Neuronal stem cell (in vitro differentiated cells): ENCODE measurements at places on chromosomes 2 and 18.

DNA sequence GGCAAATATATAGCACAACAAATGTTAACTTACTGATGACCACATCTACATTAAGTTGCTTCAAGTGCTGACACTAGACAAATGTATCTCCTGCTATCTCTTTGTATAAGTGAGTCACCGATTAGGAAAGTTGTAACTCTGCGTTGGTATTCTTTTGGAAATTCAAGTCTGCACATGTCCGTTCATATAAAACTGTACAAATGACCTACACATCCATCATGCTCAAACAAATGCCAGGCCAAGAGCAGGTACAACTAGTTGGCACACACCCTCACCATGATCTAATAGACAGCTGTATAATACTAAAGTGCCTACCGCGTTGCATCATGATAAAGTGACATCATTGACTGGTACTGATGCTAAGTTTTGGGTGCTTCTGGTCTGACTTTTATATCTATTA, 141.1 kb downstream of the RBMS1 start:
- no peak for DNase-seq

DNA sequence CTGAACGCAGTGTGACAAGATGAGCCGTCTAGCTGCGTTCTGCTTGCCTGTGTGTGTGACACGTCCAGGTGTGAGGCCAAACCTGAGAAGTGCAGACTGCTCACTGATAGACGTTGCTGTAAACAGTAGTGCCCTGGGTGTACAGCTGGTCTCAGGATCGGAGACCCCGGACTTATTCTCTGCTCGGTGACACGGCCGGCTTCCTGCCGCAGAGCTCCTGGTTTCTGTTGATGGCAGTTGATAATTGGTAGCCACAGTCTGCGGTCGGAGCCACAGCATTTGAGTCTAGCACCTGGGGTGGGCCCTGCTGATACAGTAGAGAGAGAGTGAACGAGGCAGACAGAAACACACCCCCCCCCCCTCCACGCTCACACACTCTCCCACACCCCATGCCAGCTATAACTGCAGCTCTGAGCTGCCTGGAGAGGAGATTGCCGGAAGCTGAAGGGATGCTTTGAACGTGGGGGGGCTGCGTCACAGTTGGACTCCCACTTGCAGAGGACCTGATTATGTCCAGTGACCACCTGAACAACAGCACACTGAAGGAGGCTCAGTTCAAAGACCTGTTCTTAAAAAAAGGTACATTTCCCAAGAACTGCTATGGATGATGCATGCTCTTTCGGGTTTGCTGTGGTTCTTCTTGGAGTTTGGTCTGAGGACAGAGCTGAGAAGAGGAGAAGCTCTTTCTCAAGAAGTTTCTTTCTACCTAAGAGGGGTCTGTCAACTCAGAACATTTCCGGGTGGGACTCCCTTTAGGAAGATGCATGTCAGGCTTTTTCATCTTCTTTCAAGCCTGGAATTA, 114.0 kb downstream of the FAM210A start:
- DNase-seq, result no peak

DNA sequence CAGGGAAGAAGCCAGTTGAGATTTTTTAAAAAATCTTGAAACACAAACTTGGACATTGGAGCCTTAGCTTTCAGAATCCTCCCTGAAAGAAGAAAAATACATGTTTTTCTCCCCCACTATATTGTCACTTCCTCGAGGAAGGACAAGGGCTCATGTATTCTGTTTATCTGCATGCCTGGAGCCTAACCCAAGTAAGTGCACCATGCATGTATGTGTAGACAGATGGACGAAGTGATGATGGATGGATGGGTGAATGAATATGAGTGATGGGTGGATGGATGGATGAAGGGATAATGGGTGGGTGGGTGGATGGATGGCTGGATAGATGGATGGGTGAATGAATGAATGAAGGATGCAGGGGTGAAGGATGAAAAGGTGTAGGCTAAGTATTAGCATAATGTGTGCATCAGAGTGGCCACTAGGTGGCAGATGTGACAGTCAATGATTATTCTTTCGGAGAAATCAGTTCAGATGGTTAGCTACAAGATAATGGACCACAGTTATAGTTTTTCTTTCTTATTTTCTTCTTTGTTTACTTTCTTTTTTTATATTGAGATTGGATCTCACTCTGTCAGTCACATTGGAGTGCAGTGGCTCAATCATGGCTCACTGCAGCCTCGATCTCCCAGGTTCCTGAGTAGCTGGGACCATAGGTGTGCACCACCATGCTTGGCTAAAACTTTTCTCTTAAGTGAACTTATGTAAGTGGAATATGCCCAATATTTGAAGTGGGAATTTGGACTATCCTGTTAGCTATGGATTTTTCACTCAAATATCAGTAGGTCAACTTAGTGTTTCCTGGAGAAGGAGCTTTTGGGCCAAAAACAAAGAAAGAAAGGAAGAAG, 18.5 kb upstream of the CCDC93 start:
- DNase-seq, result peak; percentile 23

- DNase-seq, result no peak
Measured at GRCh38 chr2:21367421-21367820, 243.7 kb downstream of the TDRD15 start.

DNA sequence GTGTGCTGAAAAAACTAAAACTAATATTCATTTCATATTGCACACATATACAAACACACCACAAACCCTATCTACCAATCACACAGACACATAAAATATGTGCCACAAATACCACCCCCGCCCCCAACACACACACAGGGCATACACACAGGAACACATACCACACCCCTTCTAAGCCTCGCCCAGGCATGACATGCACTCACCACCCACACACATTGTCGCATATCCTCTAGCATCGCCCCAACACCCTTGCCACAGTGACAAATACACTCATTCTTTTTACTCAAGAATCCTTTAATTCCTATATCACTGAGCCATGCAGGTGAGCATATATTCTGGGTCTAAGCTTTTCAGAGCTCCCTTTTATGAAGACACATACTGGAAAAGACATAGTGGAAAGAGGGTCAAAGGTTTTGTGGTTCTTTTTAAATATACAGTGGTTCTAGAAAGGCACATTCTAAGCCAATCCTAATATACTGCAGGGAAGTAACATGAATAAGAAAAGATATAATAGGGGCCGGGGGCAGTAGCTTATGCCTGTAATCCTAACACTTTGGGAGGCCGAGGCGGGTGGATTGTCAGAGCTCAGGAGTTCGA, 24.5 kb upstream of the LCLAT1 start:
- no peak for DNase-seq

DNA sequence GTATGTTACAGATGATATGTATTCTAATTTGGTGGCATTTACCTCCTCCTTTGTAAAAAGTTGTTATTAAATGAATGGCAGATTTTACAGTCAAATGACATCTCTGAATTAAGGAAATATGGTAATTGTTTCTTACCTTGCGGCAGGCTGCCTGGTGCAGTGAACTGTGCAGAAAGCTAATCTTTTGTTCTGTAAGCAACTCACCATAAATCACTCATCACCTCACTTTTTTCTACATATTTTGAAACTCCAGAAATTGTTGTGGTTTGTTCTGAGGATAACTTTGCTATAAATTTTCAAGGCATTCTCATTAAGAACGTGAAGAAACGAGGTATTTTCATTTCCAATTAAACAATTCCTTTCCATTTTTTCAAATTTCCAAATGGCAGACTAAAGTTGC, 52.7 kb downstream of the ST6GAL2 start:
- no peak for DNase-seq

GRCh38 chr18:78813936-78814710, 165.5 kb upstream of the SALL3 start:
- DNase-seq, result no peak

GRCh38 chr2:72613931-72614330, 211.9 kb downstream of the EXOC6B start:
- no peak for DNase-seq

DNA sequence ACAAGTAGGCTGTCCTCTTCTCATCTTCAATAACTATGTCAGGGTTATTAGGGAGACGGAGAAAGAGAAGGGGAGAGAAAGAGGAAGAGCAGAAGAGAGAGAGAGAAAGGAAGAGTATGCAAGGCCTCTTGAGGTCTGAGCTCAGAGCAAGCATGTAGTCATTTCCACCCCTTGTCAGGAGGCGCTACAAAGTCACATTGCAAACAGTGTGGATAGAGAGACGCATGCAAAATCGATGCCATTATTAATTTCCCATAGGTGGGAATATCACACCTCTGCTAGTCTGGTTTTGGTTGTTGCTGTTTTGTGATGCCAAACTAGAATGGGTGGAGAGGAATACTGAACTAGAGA, 24.2 kb upstream of the SERPINE2 start:
- no peak for DNase-seq

- no peak for DNase-seq
Measured at GRCh38 chr2:51387235-51387634, 355.3 kb upstream of the NRXN1 start.

DNA sequence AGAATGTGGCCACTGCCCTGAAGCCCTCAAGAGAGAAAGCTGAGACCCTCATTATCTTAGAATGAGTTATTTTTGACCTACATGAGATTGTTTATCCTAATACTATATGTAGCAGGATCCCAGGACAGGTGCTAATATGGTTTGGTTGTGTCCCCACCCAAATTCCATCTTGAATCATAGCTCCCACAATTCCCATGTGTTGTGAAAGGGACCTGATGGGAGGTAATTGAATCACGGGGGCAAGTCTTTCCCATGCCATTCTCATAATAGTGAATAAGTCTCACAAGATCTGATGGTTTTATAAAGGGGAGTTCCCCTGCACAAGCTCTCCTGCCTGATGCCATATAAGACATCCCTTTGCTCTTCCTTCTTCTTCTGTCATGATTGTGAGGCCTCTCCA, 76.8 kb downstream of the CCBE1 start:
- DNase-seq, result no peak

- DNase-seq, result no peak
Measured at GRCh38 chr2:27042985-27043634, 8.4 kb upstream of the AGBL5 start.

DNA sequence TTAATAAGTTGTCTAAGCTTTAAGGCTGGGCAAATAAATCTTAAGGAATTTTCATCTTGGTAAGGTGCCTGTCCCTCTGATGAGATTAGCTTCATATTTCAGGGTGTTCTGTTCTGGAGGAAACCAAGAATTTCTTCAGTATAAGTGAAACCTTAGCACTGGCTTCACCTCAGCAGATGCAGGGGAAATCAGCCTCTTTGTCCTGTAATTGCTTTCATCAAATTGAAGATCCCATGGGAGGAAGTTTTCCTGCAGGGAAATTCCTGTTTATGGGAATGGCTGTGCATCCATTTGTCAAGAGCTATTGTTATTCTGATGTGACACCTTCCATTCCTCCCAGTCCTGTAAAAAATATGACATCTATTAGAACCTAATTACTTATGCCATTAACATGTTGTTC, 174.5 kb downstream of the PTPRM start:
- DNase-seq, result no peak
